Stimulated activated CD4-positive, alpha-beta T cell treated with anti-CD3 and anti-CD28 coated beads, Interleukin-2, amount 100 ng/mL, for 24 hours (primary cell): ENCODE measurements at places on chromosomes 6 and 20.

GRCh38 chr6:56814308-56814707 lies 140.6 kb upstream of the BEND6 start:
- DNase-seq, result no peak

- DNase-seq, result no peak
Measured at GRCh38 chr6:121485359-121485811, 49.9 kb downstream of the GJA1 start.

DNA sequence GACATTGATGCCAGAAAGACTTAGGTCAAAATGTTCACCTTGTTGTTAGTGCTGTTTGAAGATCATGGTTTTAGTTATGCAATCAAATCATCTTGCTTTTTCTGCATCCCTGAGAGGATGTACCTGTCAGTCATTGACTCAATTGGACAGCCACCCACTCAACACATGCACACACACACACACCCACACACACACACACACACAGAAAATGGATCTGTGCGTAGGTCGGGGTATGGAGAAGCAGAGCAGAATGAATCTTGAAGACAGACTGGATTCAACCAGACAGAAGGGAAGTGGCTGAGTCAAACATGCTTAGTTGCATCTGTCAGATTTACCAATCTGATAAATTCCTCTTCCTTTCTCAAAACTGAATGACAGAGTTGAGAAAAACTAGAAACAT lies 19.1 kb upstream of the ZSCAN23 start:
- no peak for DNase-seq

- no peak for DNase-seq
Measured at GRCh38 chr6:132298344-132298949, 102.8 kb downstream of the MOXD1 start.

DNA sequence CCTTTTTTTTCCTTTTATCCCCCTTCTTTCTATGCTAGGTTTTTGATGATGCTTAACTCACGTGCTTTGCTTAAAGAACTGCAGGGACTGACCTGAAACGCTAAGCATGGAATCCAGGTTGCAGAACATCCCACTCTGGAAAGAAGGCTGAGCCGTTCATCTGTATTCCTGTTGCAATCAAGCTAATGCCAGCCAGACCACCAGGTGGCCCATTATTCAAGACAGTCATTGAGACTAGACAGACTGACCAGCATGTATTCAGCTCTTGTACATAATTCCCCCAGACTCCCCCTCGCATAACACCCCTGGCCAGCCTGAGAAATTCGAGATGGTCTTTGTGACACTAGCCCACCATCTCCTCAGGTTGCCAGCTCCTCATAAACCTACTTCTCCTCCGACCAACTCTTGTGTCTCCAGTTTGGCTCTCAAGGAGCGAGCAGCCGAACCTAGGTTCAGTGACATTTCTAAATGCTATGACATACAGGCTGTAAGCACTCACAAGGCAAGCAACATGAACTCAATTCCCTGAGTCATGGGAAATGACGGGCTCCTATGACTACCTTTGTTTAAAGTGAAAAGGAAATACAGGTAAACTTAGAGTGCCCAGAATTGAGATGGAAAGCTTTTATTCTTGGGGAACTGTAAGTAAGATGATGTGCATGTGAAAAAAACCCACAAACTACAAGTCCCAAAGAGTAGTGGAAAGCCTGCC lies 309.3 kb upstream of the CDYL start:
- DNase-seq, result no peak

DNA sequence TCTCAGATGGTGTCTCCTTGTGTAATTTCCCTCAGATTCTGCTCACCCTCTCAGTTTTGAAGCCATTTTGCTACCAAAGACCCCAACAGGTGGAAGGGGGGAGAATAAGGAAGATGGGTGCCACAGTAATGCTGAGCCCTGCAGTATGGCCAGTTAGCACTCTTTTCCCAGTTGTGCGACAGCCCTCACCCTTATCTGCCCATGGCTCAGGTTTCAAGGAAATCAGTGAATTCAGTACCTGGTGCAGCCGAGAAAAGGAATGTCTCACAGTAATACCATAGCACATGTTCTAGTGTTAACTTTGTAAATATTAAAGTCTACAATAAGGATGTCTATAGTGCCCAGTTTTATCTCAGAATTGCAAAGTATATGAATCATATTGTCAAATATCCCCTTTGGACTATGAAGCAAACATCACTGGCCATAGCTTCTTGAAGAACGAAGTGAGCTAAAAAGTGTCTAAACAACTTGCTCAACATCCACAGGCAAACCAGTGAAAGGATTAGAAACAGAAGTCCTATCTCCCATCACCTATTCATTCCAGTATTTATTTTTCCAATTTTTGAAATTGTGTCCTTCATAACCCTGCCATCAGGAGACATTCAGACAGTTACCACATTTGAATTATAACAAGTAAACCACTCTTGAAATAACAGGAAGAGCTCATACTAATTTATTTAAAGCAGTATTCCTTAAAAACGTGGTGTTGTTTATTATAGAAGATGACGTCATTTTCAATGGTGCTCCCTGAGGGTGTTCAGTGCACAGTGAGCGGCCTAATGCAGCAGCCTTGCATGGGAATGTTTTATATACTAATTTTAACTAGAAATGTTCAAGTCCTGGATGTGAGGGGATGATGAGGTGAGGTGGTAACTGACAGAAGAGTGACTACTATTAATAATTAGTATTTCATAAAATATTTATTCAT lies 366.2 kb downstream of the TFAP2A start:
- no peak for DNase-seq

DNA sequence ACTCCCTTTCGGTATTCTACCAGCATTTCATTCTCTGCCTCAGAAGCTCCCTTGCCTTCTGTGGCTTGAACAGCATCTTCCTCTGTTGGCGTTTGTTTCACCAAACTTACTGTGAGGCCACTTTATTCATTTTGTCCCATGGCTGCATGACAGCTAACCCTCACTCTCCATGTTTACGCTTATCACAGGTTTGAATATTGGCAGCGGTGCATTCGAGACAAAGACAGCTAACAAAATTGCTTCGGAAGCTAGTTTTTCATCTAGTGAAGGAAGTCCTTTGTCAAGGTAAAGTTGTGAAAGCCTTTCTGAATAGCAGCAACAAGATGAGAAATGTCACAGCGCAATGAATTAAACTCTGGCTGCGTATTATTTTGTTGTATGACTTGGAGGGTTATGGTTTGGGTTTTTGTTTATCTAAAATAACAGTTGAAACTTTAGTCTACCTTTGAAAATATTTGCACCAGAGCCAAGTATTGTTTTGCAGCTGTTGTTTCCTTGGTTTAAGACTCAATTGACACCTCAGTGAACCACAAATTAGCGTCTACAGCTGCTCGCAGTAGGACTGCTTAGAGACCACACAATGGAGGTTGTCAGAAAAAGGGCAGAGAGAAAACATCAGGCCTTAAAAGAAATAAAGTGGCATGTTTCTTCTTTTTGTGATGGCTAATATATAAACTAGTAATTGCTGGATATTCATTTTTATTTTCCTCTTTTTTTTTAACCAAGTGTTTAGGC lies 70.4 kb upstream of the XRN2 start:
- DNase-seq, result no peak

DNA sequence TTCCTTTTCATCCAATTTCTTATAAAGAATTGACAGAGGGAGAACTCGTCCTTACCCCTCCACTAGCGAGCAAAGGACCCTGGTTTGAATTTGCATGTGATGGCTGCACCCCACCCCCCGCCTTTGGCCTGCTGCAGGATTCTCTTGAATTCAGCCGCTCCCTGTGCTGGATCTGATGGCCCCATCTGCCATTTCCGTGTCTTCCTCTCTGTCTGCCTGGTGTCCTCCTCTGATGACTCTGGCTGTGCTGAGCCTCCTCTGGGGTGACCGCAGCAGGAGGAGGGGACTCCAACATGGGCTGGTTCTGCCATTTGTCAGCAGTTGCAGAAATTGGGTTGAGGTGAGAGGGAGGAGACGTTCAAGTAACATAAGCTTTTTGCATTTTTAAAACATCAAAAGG lies 188.8 kb downstream of the DLL1 start:
- no peak for DNase-seq

GRCh38 chr20:31860390-31861134 lies 9.8 kb downstream of the DUSP15 start:
- no peak for DNase-seq

DNA sequence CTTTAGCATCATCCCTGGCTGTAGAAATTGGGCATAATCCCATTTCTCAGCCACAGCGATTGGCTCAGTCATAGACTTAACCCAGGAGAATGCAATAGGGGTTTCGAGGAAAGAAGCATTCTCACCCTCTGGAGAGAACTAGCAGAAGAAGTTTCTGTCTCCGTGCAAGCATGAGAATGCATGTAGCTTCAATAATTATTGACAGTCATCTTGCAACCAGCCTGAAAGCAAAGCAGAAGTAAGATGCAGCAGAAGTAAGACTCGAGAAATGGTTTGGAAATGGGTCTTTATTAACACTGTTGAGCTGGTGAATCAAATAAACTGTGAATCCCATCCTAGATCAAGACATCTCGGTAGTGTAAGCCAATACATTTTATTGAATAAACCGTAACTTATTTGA lies 828.8 kb upstream of the GJE1 start:
- DNase-seq, result no peak

- DNase-seq, result no peak
Measured at GRCh38 chr6:51415501-51415900, 596.8 kb downstream of the TFAP2B start.

DNA sequence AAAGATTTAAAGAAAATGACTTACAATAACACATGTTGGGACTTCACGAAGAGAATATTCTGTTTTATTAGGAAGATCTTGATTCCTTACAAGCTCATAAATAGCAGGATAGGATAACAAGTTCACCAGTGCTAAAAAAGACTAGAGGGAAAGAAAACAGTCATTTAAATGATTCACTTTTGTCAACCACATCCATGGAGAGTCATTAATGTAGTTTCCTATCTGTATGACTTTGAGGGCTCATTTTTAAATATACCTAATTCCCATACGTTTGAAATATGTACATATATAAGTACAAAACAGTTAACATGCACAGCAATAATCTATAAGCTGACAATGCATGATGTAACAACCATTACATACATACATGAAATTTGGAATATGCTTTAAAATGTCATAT lies 111.1 kb downstream of the TBC1D32 start:
- no peak for DNase-seq

- no peak for DNase-seq
Measured at GRCh38 chr6:7866526-7866925, 44.1 kb downstream of the TXNDC5 start.

- no peak for DNase-seq
Measured at GRCh38 chr6:14063756-14064155, 53.8 kb upstream of the CD83 start.

DNA sequence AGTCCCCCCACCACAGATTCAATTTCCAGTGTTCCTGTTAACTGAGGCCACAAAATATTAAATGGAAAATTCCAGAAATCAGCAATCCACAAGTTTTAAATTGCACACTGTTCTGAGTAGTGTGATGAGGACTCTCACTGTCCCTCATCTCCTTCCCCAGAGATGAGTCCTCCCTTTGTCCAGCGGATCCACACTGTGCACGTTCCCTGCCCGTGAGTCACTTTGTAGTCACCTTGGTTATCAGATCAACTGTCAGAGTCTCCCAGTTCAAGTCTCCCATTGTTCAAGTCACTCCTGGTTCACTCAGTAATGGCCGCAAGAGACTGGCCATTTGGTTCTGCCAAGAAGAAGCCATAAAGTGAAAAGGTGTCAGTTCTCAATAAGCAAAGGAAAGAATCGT lies 168.6 kb upstream of the AFDN start:
- DNase-seq, result no peak

DNA sequence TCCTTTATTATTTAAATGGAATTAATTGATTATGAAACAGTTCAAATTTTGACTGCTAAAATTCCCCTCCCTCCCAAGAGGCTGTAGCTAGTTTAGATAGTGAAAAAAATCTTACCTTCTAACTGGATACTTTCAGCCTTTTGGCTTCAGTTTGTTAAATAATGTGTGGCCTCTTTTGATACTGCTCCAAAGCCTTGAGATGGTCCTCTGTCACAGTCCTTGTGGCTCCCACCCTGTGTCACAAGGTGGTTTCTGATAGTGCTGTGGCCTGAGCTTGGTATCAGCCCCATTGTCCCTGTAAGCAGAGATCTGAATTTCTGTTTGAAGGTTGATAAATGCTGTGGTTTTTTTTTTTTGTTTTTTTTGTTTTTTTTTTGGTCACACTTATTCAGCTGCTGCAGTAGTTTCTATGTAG lies 20.8 kb downstream of the PANK2 start:
- no peak for DNase-seq

DNA sequence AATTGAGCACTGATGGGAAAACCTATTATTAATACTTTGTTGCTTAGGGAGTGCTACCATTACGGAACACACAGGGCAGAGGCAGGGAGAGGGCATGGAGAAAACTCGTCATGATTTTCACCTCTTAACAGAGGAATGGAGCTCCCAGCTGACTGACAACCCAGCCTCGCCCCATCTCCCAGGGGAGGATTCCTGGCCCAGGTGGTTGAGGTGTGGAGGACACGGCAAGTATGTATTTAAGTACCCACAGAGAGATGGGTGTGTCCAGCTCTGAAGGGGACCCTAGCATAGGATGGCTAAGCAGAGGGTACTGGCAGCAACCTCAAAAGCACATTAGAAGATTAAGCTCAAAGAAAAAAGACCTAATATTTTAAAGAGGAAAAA lies 261.9 kb upstream of the MOCS1 start:
- DNase-seq, result no peak

DNA sequence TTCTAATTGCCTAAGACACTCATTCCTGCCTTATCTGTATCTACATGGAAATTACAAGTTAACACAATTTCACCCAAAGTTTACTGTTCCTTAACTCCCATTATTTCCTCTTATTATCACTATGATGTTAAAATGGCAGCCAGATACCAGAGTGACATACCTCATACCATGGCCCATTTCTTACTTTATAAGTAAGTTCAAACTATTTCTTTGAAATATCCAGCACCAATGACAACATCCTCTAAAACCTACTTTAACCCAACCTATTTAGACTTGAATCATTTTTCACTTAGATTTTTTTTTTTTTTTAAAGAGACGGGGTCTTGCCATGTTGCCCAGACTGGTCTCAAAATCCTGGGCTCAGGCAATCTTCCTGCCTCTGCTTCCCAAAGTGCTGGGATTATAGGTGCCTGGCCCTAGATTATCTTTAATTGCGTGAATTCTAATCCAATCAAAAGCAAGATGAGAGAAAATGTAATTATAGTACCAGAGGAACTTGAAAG lies 10.0 kb downstream of the REV3L start:
- no peak for DNase-seq

DNA sequence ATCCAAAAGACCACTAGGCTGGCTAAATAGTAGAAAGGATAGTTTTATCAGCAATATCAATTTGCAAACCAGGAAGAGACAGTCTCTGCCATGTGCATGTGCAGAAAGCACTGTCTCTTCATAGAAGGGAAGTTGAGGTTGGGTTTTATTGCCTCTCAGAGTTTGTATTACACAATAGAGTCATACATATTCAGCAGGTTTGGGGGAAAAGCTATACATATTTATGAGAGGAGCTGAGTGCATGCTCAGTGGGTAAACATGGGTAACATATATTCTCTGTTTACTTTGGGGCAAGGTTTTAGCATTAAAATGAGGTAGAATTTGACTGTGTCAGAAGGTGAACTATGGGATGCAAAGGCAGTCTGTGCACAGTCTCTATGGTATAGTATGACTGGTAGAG lies 14.9 kb downstream of the TMEM170B start:
- DNase-seq, result no peak

GRCh38 chr20:50689864-50690649 lies 1.3 kb downstream of the RIPOR3 start:
- no peak for DNase-seq

- DNase-seq, result no peak
Measured at GRCh38 chr20:38220587-38221118, 39.9 kb downstream of the KIAA1755 start.

- no peak for DNase-seq
Measured at GRCh38 chr20:3547906-3548305, 77.1 kb downstream of the ATRN start.

- no peak for DNase-seq
Measured at GRCh38 chr6:106241498-106241897, 84.1 kb downstream of the ATG5 start.
